CD4-positive, alpha-beta T cell treated with Interleukin-17A for 4 hours (primary cell): ENCODE measurements at places on chromosomes 1 and 21.

DNA sequence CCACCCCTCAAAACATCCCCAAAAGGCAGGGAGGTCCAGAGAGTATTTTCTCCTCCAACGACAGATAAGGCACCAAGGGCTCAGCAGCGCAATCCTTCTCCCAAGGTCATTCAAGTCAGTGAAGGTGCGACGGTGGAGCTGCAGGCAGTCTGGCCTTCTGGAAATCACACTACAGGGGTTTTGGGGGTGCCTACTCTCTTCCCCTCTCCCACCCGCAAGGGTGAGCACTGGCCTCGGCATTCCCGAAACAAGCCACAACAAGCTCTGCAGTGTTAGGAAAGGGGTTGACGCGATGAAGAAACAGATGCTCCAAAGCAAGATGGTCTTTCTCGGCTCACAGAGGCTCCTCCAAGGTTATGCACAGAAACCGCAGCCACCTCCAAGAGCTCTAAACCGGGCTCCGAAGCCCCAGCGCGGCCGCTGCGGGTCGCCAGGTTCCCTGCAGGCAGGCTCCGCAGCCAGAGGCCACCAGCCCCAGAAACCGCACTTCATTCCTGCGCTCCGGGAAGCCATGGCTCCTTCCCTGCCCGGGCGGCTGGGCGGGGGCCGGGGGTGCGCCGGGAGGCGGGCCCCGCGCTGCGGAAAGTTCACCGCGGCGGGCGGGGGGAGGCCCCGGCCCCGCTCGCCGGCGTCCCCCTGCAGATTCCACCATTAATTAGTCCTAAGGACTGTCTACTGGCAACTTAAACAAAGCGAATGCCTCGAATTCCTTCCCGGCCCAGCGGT is 1.1 kb downstream of the LUZP1 start:
- DNase-seq = peak; percentile 48

- no peak for DNase-seq
Observed at GRCh38 chr1:175648927-175649326, 94.5 kb downstream of the TNR start.

GRCh38 chr1:165212229-165212628 is 144.3 kb downstream of the LMX1A start:
- no peak for DNase-seq

- peak; percentile 84 for DNase-seq
Observed at GRCh38 chr21:41361786-41362604, at the start of gene MX2. Gene MX2, plus strand, starts transcription at chr21:41362027. Its CDS starts 14,880 bp downstream, at chr21:41376907.

DNA sequence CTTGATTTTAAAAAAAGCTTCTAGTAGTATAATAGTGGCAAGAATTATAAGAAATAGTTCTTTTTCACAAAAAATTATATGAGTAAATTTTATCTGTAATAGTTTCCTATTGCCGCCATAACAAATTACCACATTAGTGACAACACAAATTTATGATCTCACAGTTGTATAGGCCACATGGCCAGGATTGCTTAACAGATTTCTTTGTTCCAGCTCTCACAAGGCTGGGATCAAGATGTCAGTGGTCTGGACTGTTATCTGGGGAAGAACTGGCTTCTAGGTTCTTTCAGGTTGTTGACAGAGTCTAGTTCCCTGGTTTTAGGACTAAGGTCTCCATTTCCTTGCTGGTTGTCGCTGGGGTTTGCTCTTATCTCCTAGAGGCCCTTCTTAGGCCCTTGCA is 236.4 kb downstream of the USP25 start:
- no peak for DNase-seq

DNA sequence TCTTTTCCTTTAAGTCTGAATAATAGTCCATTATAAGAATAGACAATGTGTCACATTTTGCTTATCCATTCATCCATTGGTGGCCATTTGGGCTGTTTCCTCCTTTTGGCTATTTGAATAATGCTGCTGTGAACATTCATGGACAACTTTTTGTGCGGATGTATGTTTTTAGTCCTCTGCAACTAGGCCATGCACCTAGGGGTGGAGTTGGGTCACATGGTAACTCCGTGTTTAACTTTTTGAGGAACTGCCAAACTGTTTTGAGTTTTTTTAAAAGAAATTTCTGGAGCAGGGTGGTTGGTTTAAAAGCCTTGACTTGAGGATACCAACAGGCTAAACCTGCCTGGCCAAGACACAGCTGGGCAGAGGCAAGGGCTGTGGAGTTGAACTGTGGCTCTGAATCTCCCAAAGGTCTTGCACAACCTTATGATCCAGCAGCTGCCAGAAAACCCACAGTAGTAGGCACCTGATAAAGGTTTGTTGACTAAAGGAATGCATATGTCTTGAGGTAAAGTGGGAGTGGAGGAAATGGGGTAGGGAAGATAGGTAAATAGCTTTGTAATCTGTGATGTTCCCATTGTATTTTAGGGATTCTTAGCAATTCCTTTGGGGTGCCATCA is 5.6 kb upstream of the RPTN start:
- DNase-seq = no peak
